ENCODE measurements at places on chromosomes 7 and 10. TPM values are rescaled to one million over a fixed set of nuclear protein-coding genes. Genes with fewer than 3 reads are reported as not detected.

Gene LHPP
- total RNA-seq: 41.1 TPM

DNA sequence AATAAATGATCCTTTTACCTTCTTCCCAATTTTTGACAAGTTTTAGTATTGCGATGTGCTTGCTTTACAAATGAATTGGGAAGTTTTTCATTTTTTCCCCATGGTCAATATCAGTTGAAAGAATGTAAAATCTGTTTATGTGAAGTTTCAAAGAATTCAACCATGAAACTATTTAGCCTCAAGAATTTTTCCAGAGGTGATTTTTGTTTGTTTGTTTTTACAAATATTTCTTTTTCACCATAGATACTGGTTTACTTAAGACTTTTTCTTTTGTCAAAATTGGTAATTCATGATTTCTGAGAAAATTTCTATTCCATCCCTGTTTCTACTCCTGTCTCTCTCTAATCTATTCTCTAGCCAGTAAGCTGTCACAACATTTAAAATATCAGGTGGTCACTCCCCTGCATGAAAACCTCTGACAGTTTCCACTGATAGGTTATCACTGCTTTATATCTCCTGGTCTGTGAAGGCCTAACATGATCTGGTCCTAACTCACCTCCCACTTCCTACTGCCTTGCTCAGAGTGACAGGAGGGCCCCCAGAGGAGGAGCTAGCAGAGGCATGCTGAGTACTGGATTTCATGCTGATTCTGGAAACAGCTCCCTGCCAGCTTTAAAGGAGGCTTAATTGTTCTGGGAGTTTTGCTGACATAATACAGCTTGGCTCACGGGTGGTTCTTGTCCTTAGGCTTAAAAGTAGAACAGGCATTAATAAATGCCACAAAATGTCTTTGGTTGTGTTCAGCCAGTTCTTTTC lies 7.6 kb upstream of the ARMS2 start:
- no peak for DNase-seq

DNA sequence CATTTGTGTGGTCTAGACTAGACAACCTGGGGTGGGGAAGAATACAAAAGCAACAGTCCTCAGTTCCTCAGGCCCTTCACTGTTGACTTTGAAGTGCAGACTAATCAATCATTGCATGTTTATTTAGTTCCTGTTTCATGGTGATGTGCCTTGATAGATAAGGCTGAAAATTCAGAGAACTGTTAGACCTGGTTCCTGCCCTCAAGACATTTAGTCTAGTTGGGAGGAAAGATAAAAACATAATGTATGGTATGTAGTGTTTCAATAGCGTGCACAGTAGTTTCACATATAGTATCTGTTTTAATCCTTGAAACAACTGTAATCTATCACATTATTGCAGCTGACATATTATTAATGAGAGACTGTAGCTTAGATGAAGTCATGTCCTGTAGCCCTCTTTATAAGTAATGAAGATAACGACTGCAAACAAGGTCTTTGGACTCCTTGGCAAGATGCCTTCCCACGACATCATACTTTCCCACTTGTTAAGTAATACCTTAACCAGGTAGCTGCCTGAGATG lies 124.0 kb downstream of the CELF2 start:
- DNase-seq: no peak

GRCh38 chr7:5758753-5759335 lies 22.6 kb downstream of the RNF216 start:
- no peak for DNase-seq

- DNase-seq: no peak
Measured at GRCh38 chr10:49161411-49161997, 26.7 kb downstream of the TMEM273 start.

DNA sequence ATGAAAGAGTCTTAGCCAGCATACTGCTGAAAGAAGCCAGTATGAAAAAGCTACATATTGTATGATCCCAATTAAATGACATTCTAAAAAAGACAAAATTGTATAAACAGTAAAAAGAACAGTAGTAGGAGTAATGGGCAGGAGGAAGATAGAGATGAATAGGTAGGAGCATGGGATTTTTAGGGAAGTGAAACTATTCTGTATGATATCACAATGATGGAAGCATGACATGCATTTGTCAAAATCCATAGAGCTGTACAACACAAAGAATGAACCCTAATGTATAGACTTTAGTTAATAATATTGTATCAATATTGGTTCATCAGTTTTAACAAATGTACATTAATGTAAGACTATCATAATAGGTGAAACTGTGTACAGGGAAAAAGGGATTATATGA lies 147.9 kb downstream of the IMMP2L start:
- no peak for DNase-seq

DNA sequence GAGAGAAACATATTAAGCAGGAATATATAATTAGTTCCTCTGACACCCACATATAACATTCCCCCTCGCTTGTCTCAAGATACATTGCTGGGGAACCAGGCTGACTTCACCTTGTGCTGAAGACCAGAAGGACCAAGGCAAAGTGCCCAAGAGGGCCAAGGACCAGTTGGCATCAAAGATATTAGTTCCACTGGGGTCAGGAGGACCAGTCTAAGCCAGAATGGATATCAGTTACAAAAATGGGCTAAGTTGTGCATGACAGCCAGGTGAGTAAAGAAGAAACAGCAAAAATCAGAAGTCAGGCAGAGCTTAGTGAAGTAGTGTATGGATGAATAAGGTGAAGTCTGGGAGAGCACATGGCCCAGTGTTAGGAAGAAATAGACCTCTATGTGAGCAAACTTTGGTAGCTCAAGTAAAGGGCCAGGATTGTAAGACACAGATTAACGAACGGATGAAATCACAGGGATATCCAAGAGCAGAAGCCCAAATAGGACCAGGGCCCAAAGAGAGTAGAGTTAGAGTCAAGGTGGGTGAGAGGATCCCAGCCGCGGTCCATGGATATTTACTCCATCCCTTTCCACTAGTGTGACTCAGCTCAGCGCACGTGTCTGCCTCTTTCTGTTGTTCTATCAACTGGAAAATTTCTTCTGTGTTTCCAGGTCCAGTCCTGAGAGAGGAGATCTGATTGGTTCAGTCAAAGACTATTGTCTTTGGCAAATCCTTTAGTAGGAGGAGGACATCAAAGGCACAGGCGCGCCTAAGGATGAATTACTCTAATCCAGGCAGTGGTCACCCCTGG lies 5.0 kb downstream of the CALD1 start:
- DNase-seq: no peak

DNA sequence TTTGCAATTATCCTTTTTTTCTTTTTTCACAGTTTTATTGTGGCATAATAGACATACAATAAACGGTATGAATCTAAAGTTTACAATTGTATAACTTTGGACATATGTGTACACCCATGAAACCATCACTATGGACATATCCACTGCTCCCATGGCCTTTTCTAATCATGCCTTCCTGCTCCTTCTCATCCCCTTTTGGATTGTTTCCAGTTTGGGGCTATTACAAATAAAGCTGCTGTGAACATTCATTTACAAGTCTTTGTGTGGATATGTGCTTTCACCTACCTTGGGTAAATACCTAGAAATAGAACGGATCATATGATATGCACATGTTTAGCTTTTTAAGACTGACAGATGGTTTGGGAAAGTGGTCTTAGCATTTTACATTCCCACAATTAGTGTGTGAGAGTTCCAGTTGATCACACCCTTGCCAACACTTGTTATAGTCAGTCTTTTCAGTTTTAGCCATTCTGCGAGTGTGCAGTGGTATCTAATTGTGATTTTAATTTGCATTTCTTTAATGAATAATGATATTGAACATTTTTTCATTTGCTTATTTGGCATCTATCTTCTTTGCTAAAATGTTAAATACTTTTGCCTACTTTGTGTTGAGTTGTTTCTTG lies 120.9 kb upstream of the KAT6B start:
- no peak for DNase-seq

GRCh38 chr10:130686689-130687300 lies 550.6 kb downstream of the GLRX3 start:
- DNase-seq: no peak

Gene CHST12
- 21.7 TPM for total RNA-seq

Gene NKX2-3
- total RNA-seq: not detected

DNA sequence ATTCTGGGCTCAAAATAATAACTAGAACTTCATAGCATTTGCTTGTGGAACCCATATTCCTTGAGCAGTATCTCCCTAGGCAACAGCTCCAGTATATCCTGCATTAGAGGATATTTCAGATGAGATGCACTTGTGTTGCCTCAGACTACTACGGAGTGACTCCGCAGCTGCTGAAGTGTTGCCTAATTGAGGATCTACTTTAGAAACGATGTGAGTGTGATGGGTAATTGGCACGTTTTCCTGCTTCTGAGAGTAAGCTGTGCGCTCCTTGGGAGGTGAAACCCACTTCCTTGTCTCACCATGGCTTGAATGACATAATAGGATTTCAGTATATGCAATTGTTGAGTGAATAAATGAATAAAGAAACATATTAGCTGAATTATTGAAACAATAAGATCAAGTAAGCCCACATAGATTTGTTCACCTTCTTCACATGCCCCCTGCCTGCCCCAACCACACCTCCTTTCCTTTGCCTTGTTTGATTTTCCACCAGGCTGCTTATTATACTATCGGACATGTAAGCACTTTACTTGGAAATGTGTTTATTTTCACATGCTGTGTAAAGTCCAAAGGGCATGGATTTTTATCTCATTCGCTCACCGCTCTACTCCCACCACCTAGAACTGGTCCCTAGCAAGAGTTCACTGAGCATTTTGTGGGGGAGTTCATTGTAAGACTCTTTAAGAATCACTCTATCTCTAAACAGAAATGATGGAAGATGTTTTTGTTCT lies 303.8 kb downstream of the KCNMA1 start:
- DNase-seq: no peak

- no peak for DNase-seq
Measured at GRCh38 chr7:50822110-50822509, 39.4 kb upstream of the GRB10 start.

DNA sequence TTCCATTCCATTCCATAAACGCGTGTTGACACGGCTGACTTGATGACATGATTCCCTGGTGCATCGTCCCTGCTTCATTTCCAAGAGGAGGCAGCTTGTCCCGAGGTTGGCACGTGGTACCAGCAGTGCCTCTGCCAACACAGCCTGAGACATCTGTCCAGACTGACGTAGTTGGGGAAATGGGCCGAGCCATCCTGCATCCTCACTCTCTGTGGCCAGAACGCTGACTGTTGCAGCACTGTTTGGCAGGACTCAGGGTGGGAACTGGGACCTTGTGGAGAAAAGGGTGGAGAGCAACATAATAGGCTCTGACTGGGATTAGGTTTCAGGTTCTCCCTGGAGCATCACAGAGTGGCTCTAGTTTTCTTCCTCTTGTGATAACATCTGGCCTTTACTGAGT lies 118.6 kb upstream of the BTBD16 start:
- DNase-seq: no peak

Gene PLEKHS1
- not detected for total RNA-seq

DNA sequence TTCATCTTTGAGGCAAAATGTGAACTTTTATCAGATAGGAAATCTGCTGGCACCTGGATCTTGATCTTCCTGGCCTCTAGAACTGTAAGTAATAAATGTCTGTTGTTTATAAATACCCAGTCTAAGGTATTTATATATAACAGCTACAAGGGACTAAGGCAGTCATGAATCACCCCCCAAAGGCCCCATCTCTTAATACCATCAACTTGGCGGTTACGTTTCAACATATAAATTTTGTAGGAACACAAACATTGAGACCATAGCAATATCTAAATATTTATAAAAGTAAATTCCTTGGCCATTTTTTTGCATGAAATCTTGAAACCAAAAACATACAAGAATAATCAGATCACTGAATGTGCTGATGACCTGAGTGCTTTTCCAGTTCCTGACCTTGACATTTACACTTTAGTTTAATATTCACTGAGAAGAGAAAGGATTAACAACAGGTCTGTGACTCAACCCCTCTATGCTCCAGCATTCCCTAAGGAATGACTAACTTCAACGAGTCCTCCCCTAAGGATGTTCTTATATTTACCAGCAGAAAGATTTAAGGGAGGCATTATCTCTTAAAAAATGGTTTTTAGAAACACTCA lies 1438.5 kb upstream of the CELF2 start:
- no peak for DNase-seq

Gene ZNF503
- total RNA-seq: 0.39 TPM

- DNase-seq: no peak
Measured at GRCh38 chr7:92768501-92769393, 67.6 kb downstream of the CDK6 start.

- DNase-seq: no peak
Measured at GRCh38 chr7:129721068-129721467, 109.5 kb downstream of the NRF1 start.

Gene DKK1
- 0.78 TPM for total RNA-seq

GRCh38 chr10:71080381-71081228 lies 131.8 kb upstream of the UNC5B start:
- peak; percentile 4 for DNase-seq

DNA sequence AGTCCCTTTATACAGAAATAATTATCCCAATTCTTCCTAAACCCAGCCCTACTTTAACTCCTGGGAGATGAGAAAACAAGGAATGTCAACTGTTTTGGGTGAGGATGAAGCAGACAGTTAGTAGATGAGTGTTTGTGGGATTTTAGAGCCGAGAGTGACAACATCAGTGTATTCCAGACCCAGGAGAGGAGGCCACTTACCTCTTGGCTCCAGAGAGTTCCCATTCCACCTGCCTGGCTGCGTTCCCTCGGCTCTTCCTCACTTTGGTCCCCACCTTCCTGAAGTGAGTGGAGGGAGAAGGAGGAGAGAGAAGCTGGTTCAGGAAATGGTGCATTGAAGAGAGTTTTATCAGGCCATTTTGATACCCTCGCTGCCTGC lies 579 bp downstream of the KEL start:
- no peak for DNase-seq

DNA sequence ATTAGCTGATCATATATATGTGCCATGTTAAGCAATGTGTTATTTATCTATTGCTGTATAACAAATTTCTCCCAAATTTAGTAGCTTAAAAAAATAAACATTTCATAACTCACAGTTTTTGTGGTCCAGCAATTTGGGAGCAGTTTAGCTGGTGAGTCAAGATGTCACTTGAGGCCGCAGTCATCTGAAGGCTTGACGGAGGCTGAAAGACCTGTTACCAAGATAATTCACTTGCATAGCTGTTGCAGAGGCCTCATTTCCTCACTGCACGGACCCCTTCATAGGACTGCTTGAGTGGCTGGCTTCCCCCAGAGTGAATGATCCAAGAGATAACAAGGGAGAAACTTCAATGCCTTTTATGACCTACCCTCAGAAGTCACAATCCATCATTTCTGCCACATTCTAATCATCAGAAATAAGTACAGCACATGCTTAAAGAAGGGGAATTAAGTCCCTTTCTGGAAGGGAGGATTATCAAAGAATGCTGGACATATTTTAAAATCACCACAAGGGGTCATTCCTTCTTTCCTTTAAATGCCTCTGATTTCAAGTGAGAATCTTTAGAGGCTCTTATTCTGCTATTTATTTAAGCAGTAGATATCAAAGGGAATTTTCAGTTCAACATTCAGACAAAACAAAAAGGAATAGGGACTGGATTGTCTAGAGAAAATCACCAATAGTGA lies 10.5 kb upstream of the SRPK2 start:
- DNase-seq: no peak

Gene FAM25A
- total RNA-seq: not detected

DNA sequence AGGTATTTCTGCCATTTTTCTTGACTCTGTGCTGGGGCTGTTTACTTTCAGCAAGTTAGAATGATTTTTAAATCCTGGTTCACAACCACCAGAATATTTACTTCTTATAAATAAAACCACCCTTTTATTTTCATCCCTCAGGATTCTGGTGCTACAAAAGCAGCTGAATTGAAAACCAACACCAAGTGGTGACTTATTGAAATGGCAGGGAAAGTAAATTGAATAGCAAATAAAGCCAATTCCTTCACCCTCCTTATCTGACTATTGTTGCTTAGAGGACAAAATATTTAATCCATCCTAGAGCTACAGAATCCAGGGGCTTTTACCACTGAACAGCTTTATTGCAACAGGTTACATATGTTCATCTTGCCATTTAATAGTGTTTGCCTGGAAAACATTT lies 828.6 kb upstream of the GHITM start:
- DNase-seq: no peak

Measured in WTC11 (cell line).